ENCODE measurements at places on chromosomes 3 and 15. TPM values are rescaled to one million over a fixed set of nuclear protein-coding genes. Genes with fewer than 3 reads are reported as not detected.

Gene IGSF11
- not detected for total RNA-seq

Gene CEP63
- total RNA-seq: 25.3 TPM

Gene KIF15
- total RNA-seq: 0.67 TPM

Gene RYR3
- total RNA-seq: 0.03 TPM

Gene FANCD2OS
- not detected for total RNA-seq

Gene PTH1R
- 0.33 TPM for total RNA-seq

Gene SEMA6D
- under 0.01 TPM for total RNA-seq
